ENCODE measurements at places on chromosomes 4 and X.

- DNase-seq: no peak
Observed at GRCh38 chr4:186204103-186204559, 12.8 kb downstream of the CYP4V2 start.

DNA sequence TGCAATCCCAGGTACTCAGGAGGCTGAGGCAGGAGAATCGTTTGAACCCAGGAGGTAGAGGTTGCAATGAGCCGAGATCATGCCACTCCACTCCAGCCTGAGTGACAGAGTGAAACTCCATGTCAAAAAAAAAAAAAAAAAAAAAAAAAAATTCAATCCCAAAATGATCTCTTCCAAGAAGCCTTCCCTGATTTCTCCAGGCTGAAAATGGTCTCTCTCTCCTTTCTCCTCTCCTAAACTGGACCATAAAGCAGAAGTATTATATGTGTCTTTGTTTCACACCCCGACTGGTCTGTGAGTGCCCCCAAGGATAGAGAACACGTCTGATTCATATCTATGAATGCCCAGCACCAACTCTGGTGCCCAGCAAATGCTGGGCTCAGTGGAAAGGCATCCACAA lies 17.3 kb upstream of the KDM5C start:
- no peak for DNase-seq

DNA sequence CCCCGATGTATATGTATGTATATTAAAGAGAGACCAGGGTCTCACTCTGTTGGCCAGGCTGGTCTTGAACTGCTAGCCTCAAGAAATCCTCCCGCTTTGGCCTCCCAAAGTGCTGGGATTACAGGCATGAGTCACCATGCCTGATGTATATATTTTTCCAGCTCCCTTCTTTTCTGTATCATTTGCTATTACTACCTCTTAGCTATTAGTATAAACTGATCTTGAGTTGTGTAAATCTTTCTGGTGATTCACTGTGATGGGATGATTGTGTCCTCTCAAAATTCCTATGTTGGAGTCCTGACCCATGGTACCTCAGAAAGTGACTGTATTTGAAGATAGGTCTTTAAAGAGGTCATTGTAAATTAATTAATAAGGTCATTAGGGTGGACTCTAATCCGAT lies 53.1 kb downstream of the HPRT1 start:
- DNase-seq: no peak

GRCh38 chr4:17510582-17510981 lies 1.3 kb downstream of the QDPR start:
- no peak for DNase-seq

GRCh38 chr4:156326246-156326645 lies 372.6 kb upstream of the CTSO start:
- DNase-seq: peak; percentile 17

DNA sequence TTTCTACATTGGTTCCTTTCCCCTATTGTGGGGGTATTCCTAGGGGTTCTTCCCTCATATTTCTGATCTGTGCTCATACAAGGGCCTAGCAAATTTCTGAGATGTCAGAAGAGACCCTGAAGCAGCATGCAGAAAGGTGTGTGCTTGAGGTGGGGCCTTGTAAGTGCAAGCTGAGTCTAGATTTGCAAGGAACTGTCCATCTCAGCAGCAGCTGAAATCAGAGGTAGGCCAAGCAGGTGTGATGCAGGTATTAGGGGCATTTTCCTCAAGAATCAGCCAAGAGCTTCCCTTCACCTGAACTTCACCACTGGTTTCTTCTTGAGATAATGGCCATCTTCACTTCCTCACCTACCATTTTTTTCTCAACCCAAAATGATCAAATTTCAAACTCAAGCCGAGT lies 45.1 kb downstream of the ASB9 start:
- DNase-seq: no peak

DNA sequence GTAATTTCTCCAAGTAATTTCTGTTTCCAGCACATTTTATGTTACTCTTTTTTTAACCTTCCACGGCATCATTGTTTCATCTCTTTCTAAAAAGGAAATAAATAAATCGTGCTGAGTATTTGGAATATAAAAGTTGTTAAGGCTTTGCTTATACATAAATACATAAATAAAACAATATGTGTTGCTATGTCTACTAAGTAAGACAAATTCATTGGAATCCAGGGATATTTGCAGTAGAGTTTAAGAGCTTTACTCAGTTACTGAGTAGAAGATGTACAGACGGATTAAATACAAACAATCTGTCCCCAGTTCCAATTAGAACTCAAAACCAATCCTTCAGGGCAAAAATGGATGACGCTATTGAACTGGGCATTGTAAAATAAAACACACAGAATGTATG lies 1.4 kb downstream of the ARHGAP24 start:
- DNase-seq: no peak

GRCh38 chr4:70920592-70920991 lies 18.4 kb downstream of the MOB1B start:
- DNase-seq: no peak

DNA sequence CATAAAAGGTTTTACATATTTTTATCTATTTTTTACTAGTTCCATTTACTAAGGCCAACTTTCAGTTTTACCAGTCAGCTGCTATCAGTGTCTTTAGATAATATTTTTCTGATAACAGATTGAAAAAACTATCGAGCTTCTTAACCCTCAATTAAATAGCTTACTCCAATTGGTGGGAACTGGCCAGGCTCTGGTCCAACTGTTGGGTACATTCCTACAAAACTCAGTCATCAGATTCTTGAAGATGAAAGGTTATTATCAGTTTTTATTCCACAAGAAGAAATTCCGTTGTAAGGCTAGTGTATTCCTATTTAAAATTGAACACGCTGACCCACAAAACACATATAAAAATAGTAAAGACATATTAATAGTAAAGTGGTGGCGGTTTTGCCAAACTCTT lies 346.2 kb downstream of the MAPK10 start:
- no peak for DNase-seq

DNA sequence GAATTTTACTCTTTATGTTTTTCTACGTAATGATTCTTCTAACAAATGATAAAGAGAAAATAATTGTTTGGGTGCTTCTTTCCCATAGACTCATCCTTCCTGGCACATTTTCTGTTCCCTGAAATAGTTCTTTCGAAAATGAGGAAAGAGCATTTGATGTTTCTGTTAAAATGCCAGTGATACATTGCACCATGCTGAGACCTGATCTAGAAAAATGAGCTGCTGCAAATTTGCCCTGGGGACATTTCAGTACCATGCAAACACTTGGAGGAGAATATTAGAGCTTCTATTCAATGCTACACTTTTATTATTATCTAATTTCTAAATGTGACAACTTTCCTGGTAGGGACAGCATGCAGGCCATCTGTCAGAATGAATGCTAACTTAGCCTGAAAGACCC lies 83.3 kb downstream of the C4orf33 start:
- DNase-seq: no peak

DNA sequence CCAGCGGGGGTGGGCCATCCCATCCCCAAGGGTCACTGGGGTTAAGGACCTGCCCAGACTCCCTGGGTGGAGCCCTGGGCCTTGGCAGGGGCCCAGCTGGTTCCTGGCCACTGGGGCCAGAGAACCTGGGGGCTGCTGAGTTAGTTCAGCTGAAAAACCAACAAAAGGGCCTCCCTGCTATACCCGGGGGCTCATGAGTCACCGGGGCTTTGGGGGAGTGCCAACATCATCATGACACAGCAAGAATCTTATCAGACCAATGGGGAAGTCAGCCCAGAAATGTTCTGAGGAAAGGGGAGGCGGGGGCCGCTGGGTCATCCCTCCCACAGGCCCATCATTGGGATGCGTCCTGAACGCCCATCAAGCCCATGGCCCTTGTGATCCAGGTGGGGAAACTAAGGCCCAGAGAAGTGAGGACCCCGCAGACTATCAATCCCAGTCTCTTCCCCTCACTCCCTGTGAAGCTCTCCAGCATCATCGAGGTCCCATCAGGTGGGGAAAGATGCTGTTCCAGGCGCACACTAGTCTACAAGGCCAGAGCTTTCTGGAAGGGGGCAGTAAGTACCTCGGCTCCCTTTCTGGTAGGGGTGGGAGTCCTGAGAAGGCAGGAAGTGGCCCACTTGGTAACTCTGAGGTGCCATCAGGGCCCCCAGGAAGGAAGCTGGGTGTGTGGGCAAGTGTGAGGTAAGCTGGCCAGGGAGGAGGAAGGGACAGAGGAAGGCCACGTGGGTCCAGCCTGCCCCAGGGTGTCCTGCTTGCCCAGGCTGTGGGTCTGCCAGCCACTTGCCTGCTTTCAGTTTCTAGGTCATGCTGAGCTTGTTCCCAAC lies 4.5 kb downstream of the G6PD start:
- DNase-seq: peak; percentile 67

DNA sequence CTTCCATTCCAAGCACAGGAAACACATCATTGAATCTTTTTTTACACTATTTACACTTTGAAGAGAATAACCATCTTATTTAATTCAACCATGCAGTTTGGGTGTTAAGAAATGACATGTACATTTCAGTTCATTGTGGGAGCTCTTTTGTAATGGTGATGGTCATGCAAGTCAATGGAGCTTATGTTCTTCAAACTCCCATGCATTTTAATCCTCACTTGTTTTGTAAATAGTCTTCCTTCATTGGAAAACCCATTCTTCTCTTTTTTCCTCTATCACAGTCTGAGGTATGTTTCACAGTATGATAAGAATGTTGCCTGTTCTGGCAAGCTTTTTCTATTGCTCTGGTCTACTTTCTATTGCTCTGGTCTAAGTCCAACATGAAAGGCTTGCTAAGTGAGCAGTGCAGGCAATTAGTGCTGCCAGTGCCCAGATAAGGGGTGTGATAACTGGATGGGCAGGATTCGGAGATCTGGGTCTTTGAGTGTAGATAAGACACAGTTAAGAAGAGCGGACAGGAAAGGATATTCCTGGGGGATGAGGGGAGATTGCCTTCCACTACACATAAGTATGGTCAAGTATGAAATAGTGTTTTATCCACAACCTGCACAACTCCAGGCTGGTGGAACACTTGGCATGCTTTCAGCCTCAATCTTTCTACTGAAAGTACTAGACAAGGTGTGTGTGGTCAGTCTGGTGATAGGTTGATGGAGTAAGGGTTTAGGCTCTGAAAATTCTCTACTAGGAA lies 17.1 kb downstream of the AFP start:
- no peak for DNase-seq

DNA sequence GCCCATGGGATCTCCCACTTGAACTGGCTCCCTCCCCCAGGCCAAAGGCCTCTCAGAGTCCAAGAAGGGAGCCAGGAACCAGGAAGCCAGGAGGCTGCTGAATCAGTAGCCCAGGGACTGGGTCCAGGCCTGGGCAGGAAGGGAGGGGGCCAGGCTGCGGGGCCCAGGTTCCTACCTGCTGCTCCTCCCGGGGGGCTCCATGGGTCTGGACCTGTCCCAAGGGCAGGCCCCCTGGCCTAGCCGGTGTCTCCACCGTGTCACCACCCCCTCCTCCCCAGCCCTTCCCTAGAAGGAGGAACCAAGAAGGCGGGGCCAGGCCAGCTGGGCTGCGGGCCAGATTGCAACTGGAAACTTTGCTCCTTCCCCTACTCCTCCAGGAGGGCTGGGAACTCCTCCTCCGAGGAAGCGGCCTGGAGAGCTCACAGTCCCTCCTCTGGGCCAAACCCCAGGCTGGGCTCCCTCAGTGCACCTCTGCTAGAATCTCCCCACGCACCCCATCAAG lies at the start of gene IQSEC2:
Gene IQSEC2, minus strand, starts transcription at position 264 of the 502 bp plus-strand sequence.
- DNase-seq: peak; percentile 65

DNA sequence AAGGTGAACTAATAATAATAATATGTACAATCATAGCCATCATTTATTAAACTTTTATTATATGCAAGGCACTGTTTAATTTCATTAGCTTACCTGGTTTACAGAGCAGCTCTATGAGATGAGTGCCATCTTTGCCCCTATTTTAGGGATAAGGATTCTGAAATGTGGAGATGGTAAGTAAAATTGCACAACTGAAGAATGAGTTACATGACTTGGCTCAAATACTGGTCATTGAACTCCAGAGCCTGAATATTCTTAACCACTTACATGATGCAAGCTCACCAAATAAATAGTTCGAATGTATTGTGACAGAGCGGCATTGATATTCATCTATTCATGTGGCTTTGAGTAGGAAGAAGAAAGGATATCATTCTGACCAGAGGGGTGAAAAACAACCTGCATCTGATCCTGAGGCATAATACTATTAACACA lies 11.7 kb downstream of the ALB start:
- no peak for DNase-seq

GRCh38 chrX:1336331-1336943 lies at the start of gene IL3RA:
IL3RA (plus strand) TSS chrX:1336785; CDS start chrX:1341766, 4,981 bp downstream.
- DNase-seq: peak; percentile 89

All from suppressor macrophage treated with lipopolysaccharide for 4 hours (primary cell).